HFFc6 (cell line): ENCODE measurements at places on chromosomes 5 and 9.
A peak's percentile ranks its signal among the peaks of the same experiment; 100 is the strongest.

DNA sequence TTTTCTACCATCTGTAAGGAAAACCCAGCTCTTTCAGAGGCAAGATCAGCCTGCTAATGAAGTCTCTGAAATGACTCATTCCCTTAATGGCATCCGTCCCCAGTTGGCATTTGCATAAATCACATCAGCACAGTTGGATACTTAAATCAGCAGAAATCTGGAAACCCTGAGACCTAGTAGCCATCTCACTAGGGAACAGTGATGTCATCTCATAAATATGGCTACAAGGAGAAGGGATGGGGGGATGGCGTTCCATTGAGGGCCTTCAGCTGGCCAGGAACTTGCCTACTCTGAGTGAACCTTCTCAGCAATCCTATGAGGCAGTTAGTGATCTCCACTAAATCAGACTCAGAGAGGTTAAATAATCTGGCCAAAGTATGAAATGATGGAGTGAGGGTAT lies 81.8 kb downstream of the CMYA5 start:
- DNase-seq, result peak; percentile 80

DNA sequence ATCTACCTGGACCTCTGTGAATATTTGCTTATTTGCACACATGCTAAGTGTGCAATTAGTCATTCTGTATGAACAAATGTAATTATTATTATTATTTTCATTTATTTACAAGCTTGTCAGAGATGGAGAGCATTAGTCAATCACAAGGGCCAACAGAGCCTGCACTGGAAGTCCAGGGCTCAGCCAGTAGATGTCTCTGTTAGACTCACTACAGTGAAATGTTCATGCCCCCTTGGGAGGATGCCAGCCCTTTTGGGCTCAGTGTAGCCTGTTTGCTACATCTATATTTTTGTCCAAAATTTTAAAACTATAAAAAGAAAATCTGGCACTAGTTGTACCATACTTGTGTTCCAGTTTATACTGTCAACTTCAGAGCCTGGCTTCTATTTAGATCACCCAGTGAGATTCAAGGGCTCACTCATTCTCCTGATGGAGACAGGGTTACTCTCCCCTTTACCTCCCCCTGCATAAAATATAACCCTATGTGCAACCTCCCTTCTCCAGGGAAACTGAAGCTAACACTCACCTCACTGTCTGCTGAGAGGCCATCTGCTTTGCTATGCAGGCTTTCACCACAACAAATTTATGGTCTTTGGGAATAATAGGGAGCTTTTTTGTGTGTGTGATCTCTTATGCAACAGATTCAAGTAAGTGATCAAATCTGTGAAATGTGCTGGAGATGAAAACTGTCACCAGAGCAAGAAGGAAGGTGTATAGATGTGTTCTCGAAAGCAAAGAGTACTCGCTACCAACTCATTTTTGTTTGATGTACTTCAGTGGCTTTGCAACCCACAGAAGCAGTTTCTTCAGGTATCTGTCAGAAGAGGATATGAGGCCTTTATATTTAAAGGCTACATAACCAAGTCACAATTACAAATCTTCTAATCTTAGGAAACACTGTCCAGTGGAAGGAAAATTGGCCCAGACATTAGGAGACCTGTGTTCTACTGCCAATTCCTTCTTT lies 99.9 kb upstream of the TLE4 start:
- DNase-seq, result peak; percentile 63

DNA sequence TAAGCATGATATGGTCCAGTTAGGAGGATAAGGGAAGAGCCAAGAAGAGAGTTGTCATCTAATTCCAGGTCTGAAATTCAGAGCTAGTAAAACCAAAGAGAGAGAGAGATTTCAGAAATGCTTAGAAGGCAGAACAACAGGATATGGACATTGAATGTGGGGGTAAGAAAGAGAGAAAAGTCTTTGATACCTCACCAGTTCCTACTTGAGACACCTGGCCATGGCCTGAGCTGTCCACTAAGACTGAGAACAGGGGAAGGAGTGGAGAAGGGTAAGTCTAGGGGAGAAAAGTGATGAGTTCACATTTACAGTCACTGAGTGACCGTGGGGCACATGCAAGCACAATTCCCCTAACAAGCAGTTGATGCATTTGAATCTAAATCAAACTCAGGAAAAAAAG lies 35.5 kb downstream of the TIMD4 start:
- no peak for DNase-seq

DNA sequence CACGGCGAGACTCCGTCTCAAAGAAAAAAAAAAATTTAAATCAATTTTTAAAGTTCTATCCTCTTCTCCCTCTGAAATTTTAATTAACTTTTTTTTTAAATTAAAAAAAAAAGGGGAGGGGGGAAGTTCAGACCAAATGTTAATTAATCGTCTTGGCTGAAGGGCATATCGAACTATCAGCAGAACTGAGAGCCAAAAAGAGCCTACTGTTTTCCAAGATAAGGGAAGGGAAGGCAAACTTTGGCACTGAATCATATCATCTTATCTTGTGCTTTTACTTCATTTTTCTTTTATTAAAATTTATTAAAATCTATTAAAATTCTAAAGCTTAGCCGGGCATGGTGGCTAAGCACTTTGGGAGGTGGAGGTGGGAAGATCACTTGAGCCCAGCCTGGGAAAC lies 45.9 kb upstream of the MTMR12 start:
- DNase-seq, result no peak

DNA sequence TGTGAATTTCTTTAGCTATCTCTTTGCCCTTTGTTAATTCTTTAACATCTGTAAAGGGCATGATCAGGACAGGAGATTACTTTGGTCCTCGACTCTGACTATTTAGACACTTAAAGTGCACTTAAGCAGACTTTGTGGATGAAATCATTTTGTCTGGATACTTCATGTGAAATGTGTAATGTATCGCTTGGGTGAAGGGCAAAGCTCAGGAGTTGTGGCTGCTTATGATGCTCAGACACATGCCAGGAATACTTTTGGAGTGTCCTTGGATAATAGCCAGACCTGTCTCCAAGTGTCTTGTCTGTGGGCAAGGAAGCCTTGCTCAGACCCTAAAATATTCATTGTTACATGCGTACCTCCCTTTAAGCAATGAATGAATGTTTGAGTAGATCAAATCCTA lies 87.8 kb downstream of the RAI14 start:
- DNase-seq, result peak; percentile 95

DNA sequence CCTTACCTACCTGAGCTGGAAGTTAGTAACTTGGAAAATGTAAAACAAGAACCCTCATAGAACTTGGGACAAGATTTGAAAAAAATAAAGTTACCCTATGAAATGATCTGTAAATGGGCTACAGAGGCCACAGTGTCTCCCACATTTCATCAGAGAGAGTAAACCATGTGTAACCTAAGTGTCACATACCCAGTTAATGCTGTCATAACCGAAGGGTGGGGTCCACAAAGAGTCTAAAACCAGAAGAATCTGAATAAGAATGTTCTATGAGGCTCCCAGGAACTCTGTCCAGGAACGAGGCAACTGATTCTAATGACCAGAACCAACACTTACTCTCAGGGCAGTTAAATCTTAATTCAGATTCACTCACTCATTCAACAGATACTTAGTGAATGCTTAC lies 1.0 kb upstream of the FAM13B start:
- DNase-seq, result peak; percentile 70

- DNase-seq, result no peak
Measured at GRCh38 chr9:2134391-2134790, 119.2 kb downstream of the SMARCA2 start.

- no peak for DNase-seq
Measured at GRCh38 chr9:117656002-117656401, 48.2 kb upstream of the TLR4 start.

- no peak for DNase-seq
Measured at GRCh38 chr5:15007646-15008045, 136.1 kb upstream of the ANKH start.

DNA sequence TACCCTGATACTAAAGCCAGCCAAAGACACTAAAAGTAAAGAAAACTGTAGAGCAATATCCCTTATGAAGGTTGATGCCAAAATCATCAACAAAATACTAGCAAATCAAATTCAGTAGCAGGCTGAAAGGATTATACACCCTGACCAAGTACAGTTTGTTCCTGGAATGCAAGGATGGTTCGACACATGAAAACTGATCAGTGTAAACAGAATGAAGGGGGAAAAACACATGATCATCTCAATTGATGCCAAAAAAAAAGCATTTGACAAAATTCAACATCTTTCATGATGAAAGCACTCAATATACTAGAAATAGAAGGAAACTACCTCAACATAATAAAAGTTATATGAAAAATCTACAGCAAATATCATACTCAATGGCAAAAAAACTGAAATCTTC lies 43.5 kb upstream of the LRRC14B start:
- no peak for DNase-seq

DNA sequence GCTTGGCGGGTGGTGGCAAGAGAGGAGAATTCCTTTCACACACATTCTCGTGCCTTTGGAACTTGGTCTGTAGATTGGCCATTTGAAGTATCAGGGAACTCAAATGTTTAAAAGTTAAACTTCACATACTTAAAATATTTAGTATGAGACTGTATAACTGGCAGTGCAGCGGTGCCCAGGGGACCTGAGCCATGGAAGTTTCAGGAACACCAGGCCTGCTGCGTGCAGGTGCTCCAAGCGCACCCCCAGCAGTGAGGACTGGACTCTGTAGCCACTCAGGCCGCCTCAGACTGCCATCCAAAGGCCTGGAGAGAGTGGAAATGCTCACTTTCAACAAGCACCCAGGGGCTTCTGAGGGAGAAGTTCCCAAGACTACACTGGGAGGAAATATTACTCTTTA lies 273.5 kb upstream of the IRX2 start:
- no peak for DNase-seq

DNA sequence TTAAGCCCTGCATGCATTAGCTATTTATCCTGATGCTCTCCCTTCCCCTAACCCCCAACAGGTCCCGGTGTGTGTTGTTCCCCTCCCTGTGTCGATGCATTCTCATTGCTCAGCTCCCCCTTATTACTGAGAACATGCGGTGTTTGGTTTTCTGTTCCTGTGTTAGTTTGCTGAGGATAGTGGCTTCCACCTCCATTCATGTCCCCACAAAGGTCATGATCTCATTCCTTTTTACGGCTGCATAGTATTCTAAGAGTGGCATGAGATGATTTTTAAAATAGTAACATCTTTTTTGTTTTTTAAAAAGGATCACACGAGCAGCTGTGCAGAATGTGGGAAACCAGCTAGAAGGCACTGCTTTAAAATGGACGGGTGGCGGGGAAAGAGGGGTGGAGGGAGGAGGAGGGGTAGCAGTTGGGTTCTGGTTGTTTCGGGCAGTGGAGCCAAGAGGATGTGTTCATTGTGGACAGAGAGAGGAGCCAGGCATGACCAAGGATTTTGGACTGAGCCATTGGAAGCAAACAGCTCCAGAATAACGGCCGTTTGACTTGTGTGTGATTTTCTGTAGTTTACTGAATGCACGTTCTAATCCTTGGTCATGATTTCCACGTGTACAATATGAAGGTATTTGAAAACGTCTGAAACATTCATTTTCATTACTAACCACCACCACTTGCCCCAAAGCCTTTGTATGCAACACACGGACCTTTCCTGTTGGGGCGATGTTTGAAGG lies 1.7 kb upstream of the TENT4A start:
- DNase-seq, result peak; percentile 77

DNA sequence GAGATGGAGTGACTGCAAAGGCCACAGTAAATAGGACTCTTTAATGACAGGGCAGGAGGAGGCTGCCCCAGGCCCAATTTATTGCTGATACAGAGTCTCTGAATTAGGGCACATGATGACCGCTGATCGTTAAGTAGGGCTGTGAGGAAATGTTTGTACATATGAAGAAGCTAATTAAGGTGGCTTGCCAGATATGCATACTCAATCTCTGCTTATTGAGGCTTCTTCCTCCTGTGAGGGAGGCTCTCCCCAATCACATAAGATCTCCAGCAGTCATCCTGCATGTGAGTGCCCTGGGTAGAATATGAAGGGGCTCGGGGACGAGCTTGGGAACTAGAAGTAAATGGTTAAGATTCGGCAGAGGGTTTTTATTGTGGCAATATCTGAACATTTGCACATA lies 8.2 kb upstream of the CD180 start:
- DNase-seq, result no peak

GRCh38 chr5:158390577-158390976 lies 531.6 kb upstream of the CLINT1 start:
- DNase-seq, result peak; percentile 48

DNA sequence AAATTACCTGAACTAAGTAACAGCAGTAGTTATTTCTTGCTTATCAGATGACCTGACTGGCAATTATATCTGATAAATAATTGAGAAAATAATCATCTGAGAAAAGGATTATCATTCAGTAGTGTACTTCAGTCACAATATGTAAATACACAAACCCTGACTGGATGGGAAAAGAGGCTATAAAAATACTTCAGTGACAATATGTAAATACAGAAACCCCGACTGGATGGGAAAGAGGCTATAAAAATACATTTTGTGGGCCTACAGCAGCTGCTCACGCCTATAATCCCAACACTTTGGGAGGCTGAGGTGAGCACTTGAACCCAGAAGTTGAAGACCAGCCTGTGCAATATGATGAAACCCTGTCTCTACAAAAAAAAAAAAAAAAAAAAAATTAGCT lies 11.1 kb downstream of the UBAP2 start:
- no peak for DNase-seq

- no peak for DNase-seq
Measured at GRCh38 chr9:13481274-13481673, 201.8 kb upstream of the MPDZ start.

DNA sequence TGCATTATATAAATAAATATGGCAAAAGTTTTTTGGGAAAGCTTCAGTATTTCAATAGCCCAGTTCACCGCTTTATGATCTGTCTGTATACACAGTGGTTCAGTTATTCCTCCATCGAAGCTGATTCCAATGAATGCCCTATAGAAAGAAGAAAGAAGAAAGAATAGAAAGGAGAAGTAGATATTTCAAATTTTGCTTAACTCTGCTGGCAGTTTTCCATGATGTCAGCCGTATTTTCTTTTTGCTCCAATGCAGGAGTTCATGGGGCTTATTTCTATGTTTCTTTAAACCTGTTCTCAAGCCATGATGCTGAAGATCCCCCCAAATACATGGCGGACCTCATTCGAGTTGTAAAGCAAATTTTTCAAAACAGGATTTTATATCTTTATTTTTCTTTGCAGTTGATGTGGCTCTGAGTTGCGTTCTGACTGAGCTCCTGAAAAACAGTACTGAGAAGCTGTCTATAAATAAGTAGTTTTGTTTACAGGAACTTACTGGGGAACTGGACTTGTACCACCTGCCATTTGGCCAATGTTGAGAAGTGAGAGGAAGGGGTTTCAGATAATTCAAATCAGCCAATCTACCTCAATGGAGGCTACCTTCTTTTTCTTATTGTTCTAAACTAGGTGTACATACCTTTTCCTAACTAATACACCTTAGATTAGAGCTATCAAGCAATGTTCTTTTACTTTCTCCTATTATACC lies 418.5 kb upstream of the MEF2C start:
- no peak for DNase-seq

- no peak for DNase-seq
Measured at GRCh38 chr5:33762859-33763258, 128.9 kb downstream of the ADAMTS12 start.

DNA sequence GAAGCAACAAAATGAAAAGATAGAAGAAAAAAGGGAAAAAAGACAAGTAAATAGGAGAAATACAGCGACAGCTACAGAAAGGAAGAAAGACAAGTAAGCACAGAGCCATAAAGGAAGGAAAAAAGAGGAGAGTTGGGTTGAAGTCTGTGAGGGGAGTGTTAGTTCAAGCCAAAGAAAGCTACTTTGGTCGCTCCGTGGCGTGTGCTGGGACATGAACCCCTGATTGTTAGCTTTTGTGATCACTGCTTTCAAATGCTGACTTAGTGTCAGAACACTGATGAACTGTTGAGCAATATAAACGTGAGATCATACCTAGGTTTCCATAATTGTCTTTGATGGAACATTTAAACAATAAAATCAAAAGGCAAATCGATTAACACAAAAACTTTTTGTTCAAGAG lies 370.1 kb downstream of the TMEM161B start:
- no peak for DNase-seq
